Progenitor cell of endocrine pancreas (in vitro differentiated cells): ENCODE measurements at places on chromosomes 12 and 14. TPM values are rescaled to one million over a fixed set of nuclear protein-coding genes. Genes with fewer than 3 reads are reported as not detected.

GRCh38 chr14:56592746-56593544 is 13.3 kb downstream of the TMEM260 start:
- DNase-seq, result no peak

DNA sequence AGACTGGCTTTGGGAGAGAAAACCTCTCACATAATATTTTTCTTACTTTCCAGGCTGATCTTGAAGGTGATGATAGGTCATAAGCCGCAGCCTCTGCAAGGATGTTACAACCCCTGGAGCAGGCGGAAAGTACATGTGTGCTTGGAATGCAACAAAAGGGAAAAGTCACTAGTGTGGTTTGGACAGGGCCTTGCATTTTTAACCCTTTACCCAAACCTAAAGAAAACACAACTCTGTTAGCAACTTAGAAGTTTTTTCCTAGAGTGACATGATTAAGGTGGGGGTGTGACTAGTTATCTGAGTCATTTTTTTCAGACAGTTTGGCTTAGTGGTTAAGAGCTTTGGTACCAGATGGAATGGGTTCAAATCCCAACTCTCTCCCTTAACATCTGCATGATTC is 97.0 kb downstream of the TMEM30B start:
- DNase-seq, result no peak

DNA sequence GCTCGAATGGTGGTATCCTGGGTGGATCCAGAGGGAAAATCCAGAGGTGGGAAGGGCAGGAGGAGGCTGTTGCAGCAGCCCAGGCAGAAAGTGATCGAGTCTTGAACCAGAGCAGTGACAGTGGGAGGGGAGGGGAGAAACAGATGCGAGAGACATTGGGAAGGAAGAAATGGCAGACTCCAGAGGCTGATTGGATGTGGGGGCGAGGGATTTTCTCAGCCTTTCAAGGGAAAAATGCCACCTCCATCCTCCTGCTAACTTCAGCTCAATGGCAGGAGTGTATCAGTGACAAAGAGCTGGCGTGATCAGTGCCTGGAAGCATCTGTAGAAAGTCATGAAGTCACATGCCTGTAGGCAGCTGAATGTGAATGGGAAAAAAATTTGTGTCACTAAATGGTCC is 38.6 kb upstream of the NRXN3 start:
- DNase-seq, result no peak

DNA sequence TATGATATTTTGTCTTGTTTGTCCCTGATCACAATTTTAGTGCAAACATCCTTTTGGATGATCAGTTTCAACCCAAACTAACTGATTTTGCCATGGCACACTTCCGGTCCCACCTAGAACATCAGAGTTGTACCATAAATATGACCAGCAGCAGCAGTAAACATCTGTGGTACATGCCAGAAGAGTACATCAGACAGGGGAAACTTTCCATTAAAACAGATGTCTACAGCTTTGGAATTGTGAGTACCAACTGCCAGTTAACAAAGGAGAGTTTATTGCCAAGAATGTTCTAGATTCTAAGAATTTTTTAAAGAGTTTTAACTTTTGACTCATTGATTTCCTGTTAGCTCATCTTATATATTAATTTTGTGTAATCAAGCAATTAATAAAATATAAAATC is 55.4 kb downstream of the IRAK3 start:
- no peak for DNase-seq

DNA sequence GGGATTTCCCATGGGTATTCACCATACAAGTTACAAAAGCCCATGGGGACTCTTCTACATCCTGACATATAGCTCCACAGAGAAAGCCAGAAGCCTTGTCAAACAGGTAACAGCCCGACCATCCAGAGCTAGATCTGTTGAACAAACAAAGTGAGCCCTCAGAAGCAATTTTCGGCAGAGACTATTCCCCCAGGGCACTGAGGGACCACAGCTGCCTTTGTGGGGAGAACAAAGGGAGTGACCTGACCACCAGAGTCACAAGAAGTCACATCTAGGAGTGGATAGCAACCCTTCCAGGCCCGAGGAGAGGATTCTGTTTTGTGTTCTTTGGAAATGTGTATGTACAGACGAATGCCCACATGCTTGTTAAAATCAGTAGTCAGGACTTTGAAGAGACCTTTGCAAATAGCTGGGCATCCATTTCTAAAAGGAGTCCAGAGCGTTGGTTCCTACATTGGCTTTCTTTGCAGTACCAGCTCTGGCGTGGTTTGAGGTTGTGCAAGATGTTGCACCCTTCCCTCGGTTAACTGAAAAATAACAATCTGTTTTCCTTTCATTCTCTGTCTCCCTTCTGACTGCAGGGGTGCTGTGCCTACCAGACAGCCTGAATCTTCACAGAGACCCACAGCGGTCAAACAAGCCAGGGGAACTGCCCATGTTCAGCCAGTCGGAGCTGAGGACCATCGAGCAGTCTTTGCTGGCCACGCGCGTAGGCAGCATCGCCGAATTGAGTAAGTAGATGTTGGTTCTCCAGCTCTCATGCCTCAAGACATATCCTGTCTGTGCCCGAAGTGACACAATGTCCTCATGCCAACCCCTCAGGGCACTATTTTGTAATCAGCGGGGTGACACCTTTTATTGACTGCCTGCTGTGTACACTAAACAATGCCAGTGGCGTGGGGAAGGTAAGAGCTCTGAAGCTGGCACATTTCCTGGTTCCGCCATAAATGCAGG is 165.4 kb upstream of the PWP1 start:
- DNase-seq, result no peak

GRCh38 chr14:22848351-22849164 is 12.2 kb downstream of the MMP14 start:
- no peak for DNase-seq

DNA sequence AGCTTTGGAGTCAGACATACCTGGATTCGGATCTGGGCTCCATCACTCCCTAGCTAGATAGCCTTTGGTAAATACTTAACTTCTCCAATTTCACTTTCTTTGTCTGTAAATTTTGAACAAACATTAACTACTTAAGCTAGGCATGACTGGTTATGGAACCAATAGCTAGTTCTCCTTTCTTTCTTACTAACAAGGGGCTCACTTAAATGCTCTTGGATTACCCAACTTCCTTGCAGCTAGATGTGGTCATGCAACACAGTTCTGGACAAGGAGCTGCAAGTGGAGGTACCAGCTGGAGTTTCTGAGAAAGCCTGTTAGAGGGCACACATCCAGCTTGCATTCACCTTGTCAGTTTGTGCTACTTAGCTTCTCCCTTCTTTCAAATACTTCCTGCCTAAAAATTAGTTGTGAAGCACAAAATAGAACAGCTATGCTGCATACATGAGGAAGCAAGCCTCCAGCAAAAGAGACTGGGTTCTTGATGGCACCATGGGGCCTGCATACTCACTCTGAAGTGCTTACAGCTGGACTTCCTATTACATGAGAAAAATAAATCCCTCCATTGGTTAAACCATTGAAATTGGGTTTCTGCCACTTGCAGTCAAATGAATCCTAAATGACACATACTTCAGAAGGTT is 210.1 kb upstream of the EEA1 start:
- DNase-seq, result no peak

- DNase-seq, result no peak
These were observed 63.5 kb downstream of the FGD4 start for GRCh38 chr12:32462908-32463307.

DNA sequence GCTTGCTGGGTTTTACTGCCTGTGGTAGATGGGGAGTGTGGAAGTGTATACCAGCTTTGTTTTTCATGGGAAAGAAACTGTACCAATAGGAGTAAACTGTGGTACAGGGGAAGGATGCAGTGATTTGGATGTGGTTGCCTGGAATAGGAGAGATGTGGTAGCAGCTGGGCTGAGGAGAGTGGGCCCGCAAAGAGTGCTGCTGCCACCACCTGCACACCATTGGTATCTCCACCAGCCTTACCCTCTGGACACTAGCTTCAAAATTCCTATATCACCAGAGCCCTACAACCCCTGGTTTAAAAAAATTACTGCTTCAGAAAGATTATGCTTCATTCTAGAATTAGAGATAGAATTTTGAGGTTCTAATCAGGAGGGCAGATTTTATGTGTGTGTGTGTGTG is 53.6 kb downstream of the AKAP6 start:
- DNase-seq, result no peak

DNA sequence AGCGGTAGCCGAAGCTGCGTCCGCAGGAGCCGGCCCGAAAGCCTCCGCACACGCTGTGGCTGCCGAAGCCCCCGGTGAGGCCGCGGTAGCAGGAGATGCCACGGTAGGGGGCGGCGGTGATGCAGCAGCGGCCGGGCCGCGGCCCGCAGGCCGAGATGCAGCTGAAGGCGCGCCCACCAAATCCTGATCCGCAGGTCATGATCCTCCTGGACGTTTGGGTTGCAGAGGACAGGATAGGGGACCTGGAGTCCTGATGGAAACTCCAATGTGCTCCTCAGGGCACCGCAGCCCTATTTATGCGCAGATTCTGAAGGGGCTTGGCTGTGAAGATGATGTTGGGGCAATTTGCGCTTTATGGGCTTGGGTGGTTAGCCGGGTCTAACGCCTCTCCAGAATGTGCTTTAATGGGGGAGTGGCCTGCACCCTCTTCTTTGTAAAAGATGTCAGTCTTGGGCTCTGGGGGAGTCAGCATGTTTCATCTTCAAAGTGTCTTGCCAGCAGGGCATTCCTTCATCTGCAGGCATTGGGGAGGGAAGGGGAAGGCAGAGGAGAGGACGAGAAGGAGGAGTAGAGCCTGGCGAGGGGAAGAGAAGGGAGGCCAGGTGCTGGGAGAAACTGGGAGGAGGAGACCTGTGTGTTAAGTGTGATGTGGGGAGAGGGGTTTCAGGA is at the start of gene KRT81:
Gene KRT81, minus strand, starts transcription at position 268 of the 669 bp plus-strand sequence. Its CDS starts 69 bp downstream, at position 199.
- no peak for DNase-seq

MFAP5 gene
- not detected in 2 replicates for total RNA-seq

CLEC7A gene
- total RNA-seq, result not detected in 2 replicates

TRHDE gene
- total RNA-seq, result 2.0 and 2.7 TPM in 2 replicates

SYT1 gene
- 4.2 and 4.3 TPM in 2 replicates for total RNA-seq
